ENCODE measurements at places on chromosomes 4 and X. TPM values are rescaled to one million over a fixed set of nuclear protein-coding genes. Genes with fewer than 3 reads are reported as not detected.

DNA sequence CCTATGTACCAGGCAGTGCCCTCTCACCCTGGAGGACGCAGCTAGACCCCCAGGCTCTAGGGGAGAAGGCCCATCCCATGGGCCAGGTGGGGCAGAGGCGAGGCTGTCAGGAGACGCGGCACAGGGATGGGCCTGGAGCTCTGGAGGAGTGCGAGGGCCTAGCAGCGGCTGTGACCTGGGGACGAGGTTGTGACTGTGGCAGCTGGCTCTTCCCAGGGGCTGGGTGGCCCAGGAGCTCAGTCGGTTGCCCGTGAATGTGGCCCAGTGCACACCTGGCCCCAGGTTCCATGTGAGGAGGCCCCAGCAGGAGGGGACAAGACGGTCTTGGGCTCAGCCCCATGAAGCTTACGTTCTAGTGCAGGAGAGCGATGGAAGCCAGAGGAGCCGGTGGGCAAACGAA is 31.0 kb upstream of the ADRA2C start:
- DNase-seq: no peak

GRCh38 chrX:39767446-39767845 is 330.3 kb downstream of the BCOR start:
- no peak for DNase-seq

DNA sequence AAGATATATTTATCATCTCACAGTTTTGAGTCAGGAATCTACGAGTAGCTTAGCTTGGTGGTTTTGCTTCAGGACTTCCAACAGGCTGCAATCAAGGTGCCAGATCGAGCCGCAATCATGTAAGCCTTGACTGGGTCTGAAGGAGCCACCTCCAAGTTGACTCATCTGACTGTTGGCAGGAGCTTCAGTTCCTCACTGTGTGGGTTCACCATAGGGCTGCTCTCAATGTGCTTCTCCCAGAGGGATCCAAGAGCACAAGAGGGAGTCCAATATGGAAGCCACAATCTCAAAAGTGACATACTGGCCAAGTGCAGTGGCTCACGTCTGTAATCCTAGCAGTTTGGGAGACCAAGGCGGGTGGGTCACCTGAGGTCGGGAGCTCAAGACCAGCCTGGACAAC is 26.5 kb downstream of the DCHS2 start:
- no peak for DNase-seq

DNA sequence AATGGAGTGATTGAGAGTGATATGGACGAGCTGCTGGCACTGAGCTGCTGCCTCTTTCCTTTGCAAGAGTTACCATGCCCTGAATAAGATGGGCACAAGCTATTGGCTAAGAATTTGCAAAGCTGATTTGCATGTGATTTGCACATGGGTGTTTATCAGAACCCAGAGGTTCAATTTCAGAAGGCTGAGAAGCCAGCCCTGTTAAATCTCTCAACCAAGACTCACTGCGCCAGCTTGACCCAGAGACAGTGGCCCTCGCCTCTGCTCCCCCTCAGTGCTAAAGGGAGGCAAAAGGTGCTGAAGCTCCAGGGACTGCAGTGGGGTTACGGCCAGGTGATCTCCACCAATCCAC is 701 bp downstream of the ARHGAP4 start:
- DNase-seq: no peak

Gene MAN2B2
- 34.3 TPM for total RNA-seq

Gene DCAF4L1
- 0.16 TPM for total RNA-seq

Gene LRCH2
- 2.4 TPM for total RNA-seq

Gene TLR8
- 3.1 TPM for total RNA-seq

Gene XPNPEP2
- 2.0 TPM for total RNA-seq

Gene TMPRSS11B
- not detected for total RNA-seq
